Fibroblast of lung (primary cell): ENCODE measurements at places on chromosomes 5 and 9. TPM values are rescaled to one million over a fixed set of nuclear protein-coding genes. Genes with fewer than 3 reads are reported as not detected.

DNA sequence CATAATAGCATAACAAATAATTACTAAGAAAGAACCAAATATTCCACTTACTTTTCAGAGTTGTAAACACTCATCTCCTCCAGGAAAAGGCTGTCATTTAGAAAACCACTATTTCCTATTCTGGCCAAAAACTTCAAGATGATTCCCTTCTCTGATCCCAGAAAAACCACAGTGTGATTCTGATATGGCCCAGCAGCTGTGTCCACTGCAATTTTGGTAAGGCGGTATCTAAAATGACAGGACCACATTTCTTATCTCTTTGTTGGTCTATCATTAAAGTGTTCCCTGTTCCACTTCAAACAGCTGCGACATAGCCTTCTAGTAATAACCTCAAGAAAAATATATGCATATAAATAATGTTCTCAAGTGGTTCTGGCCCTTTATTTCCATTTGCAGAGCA is 96.1 kb downstream of the SEMA6A start:
- no peaks in the 10 kb centered on the region for H3K36me3 ChIP-seq
- peak; percentile 49 for DNase-seq
- H3K4me1 ChIP-seq: no peaks in the 10 kb centered on the region
- H3K27me3 ChIP-seq: no peaks in the 10 kb centered on the region
- H3K27ac ChIP-seq: no peak overlapping the region

GRCh38 chr5:127441799-127442484 is 75.5 kb upstream of the PRRC1 start:
- peak; percentile 34 for DNase-seq
- H3K4me3 ChIP-seq: no peak overlapping the region
- no peaks in the 10 kb centered on the region for H3K4me1 ChIP-seq
- H3K36me3 ChIP-seq: no peaks in the 10 kb centered on the region
- no peak overlapping the region for H3K27ac ChIP-seq

The OCLN gene
- 2.3 and 7.8 TPM in 2 replicates for total RNA-seq

DNA sequence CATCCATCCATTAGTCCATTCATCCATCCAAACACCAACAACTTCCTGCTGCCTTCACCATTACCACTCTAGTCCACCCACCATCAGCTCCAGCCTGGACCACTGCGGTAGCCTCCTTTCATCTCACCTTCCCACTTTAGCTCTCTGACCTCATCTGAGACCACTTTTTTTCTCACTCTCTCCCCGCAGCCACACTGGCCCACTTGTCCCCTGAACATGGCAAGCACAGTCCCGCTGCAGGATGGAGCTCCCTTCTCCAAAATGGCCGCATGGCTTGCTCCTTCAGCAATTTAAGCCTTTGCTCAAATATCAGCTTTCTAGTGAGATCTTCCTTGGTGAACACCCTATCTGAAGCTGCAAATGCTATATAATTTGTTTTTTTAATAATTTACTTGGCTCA is 11.1 kb downstream of the CSF1R start:
- H3K27me3 ChIP-seq: peaks cover 13% of the 10 kb centered on the region
- no peaks in the 10 kb centered on the region for H3K36me3 ChIP-seq
- DNase-seq: no peak
- no peaks in the 10 kb centered on the region for H3K4me1 ChIP-seq
- H3K27ac ChIP-seq: no peak overlapping the region
